ENCODE measurements at places on chromosomes 5 and 9.

- DNase-seq, result peak; percentile 43
Measured at GRCh38 chr9:91817493-91818224, 132.4 kb downstream of the ROR2 start.

GRCh38 chr5:10289353-10289752 is 18.3 kb downstream of the CMBL start:
- DNase-seq, result no peak

DNA sequence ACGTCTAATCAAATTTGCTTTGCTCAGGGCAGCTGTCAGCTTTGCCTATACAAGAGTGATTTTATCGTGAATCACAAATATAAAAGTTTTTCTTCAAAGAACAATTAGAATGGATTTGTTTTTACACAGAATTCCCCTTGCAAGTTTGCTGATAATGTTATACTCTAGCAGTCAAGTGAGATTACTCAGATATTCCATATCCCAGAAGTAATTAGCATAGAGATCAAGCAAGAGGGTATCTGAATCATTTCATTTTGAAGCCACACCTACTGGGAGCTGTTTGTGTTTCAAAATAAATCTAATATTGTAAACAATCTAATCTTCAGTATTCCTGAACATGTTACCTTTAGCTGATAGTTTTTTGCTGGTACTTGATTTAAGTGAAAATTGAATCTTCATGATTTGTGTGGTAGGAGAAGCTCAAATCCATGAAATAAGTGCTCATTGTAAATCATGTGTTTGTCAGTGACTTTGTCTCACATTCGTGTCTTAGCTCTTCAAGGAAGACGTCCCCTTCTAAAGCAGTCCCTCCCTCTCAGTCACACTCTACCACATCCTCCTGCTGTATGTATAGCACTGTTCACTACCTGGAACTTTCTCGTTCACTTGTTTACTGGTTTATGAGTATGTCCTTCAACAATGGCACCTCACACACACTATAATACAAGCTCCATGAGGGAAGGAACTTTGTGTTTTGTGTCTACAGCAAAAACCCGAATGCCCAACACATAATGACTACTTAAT is 3.3 kb upstream of the TTC39B start:
- DNase-seq, result no peak

DNA sequence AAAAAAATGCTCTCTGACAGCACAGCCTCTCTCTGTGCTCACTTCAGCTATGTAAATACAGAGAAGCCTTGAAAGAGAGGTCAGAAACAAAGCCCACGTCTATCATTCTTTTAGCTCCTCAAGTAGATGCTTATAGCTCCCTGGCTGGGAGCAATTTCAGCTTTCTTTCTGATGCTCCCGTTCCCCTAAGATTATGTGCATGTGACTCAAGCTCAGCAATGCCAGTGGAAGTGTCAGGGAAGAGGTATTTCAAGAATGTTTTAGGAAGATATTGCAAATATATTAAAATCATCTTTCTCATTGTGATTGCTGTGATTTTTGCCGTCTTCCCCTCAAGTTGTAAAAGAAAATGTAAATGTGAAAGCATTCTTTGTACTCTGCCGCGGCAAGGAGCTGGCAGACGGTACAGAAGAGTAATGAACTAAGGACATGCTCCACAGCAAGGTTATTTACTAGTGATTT is 1353.7 kb upstream of the ACO1 start:
- no peak for DNase-seq

DNA sequence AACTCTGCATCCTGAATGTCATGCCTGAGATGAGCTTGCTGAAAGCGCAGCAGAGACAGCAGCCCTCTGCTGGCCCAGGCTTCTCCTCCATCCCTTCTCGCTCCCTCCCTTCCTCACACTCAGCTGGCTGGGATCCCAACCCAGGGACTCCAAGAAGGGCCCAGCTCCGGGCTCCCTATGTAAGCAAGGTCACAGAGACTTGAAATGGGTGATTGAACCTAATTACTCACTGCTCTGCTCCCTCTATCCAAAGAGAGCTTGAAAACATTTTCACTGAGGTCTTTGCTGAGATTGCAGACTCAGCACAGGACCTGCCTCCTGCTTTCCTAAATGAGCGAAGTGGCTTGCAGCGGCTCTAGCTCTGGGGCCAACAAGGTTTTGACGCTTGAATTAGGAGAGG is 42.8 kb downstream of the RAPGEF1 start:
- peak; percentile 69 for DNase-seq

GRCh38 chr5:4640795-4641194 is 499.3 kb upstream of the ADAMTS16 start:
- no peak for DNase-seq

DNA sequence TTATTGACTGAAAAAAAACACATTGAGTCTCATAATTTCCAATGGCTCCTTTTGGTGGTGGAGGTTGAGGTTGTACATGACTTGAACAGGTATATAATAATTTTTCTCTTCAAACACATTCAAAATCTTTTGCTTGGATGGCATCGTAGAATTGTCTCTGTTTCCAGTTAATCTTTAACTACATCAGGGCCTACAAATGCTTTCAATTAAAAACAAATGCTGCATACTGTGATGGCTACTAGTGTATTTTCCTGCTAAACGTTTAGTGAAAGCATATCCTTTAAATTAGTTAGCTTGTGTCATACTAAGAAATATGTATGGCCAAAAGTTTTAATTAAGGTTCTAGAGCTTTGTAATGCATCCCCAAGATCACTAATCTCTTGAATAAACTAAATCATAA is 313.8 kb downstream of the SLF1 start:
- DNase-seq, result no peak

GRCh38 chr5:81631124-81631523 is 119.8 kb downstream of the SSBP2 start:
- no peak for DNase-seq

DNA sequence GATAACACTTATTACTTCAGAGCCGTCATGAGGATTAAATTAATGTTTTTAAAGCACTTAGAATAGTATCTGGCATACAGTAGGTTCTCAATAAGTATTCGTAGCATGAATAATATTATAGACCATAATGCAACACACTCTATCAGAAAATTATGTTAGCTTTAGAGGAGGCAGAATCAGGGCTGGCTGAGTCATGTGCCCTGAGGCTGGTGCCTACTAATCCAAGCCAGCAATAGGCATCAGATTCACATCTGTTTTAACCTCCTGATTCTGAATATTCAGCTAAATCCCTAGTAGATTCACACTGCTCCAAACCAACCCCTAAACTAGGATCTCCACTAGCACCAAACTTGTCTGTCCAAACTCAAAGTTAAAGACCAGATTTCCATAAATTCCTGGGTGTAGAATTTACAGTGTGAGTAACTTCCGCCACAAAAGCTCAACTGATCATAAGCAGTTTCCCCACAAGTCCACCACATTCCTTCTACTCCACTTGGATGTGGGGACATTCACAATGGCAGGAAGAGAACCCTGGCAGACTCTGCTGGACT is 170.0 kb upstream of the DAPK1 start:
- DNase-seq, result no peak

DNA sequence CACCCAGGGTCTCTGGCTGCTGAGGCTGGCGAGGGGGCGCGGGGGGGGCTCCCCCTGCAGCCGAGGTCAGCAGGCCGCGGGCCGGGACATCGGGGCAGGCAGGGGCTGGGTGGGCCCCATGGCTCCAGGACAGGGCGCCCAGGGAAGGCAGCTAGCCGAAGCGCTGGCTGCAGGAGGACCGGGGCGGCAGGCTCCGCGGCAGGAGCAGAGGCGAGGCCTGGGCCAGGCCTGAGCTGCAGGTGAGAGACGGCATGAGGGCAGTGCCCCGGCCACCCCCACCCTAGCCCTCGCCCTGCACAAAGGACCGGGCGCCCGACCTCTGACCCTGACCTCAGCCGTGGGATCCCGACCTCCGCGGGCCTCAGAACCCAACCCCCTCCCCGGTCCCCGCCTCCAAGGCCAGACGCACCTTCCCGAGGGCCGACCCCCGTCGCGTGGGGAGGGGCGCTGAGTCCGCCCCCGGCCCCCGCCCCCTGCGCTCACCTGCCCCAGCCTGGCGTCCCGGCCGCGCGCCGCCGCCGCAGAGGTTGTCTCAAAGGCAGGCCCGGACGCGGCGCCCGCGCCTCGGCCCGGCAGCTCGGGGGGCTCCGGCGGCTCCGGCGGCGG is 431 bp downstream of the RNF208 start:
- no peak for DNase-seq

GRCh38 chr5:138726848-138727247 is 26.4 kb upstream of the CTNNA1 start:
- DNase-seq, result no peak

DNA sequence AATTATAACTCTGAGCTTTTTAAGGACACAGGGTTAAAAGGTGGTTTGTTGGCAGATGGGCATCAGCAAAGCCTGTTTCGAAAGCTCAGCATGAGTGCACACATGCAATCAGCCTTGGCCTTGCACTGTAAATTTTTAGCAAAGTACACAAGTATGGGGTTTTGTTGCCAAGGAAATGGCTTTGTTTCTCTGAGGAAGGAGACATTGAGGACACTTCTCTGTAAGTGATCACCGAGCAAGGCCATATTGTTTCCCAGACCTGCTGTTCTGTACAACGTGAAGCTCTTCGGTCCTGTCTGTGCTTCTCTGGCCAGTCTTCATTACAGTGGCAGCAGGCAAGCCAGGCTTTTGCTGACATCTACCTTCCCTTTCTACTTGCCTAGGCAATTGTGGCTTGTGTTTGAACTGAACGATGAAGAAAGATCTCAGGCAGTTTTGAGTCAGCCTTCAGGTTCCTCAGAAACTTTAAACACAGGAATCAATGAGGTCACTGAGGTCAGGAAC is 27.9 kb upstream of the GLRX start:
- DNase-seq, result no peak

GRCh38 chr5:142677198-142677597 is 8.7 kb downstream of the FGF1 start:
- DNase-seq, result no peak

DNA sequence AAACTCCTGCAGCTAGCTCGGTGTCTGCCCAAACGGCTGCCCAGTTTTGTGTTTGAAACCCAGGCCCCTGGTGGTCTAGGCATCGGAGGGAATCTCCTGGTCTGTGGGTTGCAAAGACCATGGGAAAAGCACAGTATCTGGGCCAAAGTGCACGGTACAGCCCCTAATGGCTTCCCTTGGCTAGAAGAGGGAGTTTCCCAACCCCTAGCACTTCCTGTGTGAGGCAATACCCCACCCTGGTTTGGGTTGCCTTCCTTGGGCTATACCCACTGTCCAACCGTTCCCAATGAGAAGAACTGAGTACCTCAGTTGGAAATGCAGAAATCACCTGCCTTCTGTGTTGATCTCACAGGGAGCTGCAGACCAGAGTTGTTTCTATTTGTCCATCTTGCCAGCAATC is 41.8 kb downstream of the CAVIN4 start:
- no peak for DNase-seq

DNA sequence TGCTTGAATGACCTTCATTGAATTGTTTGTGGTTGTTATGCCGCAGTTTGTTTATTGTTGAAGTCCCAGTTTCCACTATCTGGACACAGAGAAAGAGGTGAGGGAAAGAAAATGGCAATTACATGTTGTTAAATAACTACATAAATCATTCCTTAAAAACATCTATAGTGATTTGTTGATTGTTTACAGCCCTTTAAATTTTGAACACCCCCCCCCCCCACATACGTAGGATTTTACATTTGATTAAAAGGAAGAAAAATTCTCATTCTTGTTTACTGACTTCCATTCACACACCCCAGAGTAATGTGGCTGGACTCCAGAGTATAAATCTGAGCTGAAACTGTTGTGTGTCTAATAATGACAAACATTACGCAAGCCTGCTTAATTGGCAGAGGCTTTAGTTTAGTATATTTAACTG is 87.1 kb upstream of the FAM174A start:
- DNase-seq, result no peak

DNA sequence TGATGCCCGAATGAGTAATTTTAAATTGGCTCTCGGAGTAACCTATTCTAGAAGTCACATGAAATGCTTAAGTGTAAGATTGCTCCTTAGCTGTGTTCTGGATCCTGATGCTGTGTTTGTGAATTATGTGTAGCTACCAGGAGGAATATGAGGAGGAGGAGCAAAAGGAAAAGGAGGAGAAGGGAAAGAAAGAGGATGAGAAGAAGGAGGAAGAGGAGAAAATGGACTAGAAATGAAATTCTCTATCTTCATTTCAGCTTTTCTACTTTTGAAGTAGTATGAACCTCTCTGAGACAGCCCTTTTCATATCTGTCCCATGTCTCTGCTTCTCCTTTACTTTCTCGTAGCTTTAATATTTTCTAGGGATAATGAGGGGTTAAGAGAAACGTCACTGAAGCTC is 119.4 kb upstream of the ACTBL2 start:
- DNase-seq, result no peak

- no peak for DNase-seq
Measured at GRCh38 chr9:99162759-99163364, 57.9 kb downstream of the TGFBR1 start.

GRCh38 chr5:78530342-78531096 is 118.1 kb downstream of the LHFPL2 start:
- no peak for DNase-seq

GRCh38 chr9:88829276-88829675 is 162.0 kb upstream of the S1PR3 start:
- DNase-seq, result no peak

- DNase-seq, result peak; percentile 43
Measured at GRCh38 chr9:97615439-97616072, 17.6 kb downstream of the TSTD2 start.

GRCh38 chr9:12060811-12061210 is 632.4 kb upstream of the TYRP1 start:
- no peak for DNase-seq

GRCh38 chr9:123358181-123358905 is 2.3 kb downstream of the CRB2 start:
- no peak for DNase-seq

GRCh38 chr5:77133061-77133758 is 46.1 kb upstream of the ZBED3 start:
- peak; percentile 41 for DNase-seq

DNA sequence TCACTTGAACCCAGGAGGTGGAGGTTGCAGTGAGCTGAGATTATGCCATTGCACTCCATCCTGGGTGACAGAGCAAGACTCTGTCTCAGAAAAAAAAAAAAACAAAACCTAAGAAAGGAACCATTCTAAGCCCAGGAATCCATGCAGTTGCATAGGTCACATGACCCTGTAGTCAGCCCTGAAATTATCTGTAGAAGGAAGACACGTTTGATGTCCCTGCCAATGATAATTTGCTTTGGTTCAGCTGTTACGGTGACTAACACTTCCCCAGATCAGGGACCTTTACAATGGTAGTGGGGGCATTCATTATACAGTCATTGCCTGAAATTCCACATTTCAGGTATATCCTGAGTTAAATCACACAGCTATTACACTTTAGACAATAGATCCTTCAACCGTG is 50.5 kb downstream of the PRKACG start:
- no peak for DNase-seq

GRCh38 chr5:111859533-111860270 is 102.7 kb upstream of the NREP start:
- no peak for DNase-seq

GRCh38 chr9:61670616-61671015 is 480.8 kb downstream of the SPATA31A7 start:
- DNase-seq, result no peak

- no peak for DNase-seq
Measured at GRCh38 chr9:74117731-74118130, 379.4 kb upstream of the RORB start.

Data from right hindlimb (tissue), 1 donor.